ENCODE measurements at places on chromosomes 6 and 20.

GRCh38 chr20:33862709-33863403 lies 51.7 kb downstream of the CHMP4B start:
- no peak for DNase-seq

DNA sequence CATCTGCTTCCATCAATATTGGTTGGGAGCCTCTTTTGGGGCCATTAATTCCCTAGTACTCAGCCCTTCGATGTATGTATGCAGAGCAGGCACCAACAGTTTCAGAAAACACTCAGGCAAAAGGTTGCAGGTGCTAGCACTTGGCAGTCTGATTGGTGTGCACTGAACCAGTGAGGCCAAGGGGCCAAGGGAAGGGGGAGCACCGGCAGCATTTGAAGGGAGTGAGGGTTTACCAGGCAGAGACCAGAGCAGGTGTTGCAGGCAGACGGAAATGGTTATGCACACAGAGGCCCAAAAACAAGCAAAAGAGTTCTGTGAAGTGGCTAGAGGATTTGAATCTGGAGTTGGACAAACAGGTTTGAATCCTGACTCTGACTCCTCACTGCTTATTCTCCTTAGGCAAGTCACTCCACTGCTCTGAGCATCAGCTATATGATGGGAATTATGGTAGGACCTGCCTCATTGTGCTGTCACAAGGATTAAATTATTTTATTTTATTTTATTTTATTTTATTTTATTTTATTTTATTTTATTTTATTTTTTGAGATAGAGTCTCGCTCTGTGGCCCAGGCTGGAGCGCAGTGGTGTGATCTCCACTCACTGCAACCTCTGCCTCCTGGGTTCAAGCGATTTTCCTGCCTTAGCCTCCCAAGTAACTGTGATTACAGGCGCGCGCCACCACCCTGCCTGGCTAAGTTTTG lies 58.1 kb upstream of the SHLD1 start:
- DNase-seq = no peak

GRCh38 chr20:3010985-3011723 lies 32.3 kb upstream of the GNRH2 start:
- DNase-seq = no peak

- no peak for DNase-seq
Observed at GRCh38 chr20:16580620-16581019, 7.4 kb upstream of the KIF16B start.

DNA sequence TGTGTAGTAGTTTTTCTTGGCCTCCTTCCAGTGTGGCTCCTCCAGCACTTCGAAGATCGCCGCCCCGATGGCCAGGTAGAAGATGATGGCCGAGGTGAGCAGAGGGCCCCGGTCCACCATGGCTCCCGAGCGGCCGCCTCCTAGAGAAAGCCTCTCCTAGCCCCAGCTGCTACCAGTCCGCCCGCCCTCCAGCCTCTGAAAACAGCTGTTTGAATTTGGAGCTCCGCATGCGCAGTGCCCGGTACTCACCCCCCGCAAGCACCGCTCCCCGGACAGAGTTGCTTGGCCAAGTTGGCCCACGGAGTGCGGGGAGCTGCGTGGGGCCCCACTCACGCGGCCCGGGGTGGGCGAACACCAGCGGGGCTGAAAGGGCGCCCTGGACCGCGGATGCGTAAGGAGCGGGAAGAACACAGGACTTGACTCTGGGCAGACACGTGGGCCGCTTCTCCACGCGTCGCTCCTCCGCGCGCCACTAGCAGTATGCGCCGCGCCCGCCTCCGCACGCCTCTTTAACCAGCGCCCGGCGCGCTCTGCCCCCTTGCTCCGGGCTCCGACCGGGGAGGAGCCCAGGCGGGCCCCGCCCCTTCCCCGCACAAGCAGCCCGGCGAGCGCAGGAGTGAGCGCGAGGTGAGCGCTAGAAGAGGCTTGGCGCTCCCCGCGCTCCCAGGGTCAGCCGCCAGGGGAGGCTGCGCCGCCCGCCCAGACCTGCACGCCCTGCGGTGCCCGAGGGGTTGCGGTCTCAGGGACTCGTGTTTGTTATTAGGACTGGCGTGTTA lies at the start of gene KCNK5:
Gene KCNK5 (minus strand): TSS at position 484 of the 776 bp plus-strand sequence. CDS start 364 bp downstream, at position 120.
- DNase-seq = peak; percentile 25

- peak; percentile 40 for DNase-seq
Observed at GRCh38 chr6:137157601-137158000, 15.8 kb downstream of the IL22RA2 start.

DNA sequence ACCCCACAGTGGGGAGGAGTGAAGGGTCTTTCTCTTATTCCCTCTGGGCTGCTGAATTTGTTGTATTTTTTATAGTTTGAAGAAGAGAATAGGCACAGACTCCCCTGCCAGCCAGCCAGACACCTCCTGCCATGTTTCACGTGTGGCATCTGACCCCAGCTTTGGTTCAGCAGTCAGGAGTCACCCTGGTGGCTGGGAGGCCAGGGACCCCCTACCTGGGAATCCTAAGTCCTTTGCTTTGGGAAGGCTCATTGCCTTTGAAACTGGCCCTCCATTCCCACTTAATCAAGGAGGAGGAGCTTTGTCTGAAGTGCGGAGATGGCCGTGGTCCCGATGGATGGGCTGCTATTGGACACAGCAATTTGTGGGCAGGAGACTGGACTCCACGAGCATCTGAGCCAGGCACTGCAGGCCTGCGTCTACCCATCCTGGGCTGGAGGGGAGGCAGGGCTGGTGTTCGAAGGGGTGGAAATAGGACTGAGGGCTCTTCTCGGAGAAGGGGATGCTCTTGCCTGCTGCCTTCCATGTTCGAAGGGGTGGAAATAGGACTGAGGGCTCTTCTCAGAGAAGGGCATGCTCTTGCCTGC lies 196.1 kb downstream of the DLL1 start:
- no peak for DNase-seq

GRCh38 chr6:144248003-144248402 lies 37.1 kb upstream of the UTRN start:
- no peak for DNase-seq

GRCh38 chr6:124536157-124536841 lies 425.9 kb upstream of the RNF217 start:
- DNase-seq = no peak

DNA sequence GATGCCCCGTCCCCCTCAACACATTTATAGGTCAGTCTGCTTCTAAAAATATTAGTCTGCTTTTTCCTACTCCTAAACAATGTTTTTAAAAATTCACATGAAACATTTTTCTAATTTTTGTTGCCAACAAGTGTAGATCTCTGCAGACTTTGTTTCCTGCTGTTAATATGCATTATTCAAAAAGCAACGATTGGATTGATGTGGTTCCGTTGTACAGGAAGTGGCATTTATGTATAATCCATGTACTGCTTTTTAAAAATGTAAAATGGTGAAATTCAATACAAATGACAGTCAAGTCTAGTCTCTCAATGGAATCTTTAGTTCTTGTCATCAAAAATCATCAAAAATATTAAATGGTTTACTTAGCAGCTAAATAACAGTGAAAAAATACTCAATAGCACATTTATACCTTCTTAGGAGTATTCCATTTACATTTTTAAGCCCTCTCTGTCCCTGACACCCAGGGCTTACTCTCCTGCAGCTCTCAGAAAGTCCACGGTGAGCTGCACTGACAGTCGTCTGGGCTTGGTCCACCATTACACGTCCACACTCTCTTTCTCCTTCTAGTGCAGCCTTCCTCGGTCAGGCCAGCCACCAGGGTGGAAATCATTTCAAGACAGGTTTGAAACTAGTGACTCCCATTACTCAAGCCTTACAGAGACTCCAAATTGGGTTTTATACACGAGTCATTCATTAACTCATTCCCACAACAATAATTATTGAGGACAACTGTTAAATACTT lies 211.5 kb downstream of the TMEM200A start:
- no peak for DNase-seq

DNA sequence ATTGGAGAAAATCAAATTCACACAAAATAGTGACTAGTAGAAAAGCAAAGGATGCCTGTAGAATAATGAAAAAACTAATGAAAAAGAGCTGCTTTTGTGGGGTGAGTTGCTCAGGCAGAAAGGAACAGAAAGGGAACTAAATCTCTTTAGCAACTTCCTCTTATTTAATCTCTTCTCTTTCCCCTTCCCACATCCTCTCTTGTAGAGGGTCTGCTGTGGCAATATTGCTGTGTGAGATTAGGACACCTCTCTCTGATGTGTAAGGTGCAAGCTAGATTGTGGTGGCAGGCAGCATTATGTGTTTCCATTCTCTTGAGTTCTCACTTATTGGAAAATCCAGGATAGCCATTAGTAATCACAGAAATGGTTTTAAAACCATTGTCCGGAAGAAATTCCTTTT lies 49.7 kb downstream of the SYNE1 start:
- no peak for DNase-seq

DNA sequence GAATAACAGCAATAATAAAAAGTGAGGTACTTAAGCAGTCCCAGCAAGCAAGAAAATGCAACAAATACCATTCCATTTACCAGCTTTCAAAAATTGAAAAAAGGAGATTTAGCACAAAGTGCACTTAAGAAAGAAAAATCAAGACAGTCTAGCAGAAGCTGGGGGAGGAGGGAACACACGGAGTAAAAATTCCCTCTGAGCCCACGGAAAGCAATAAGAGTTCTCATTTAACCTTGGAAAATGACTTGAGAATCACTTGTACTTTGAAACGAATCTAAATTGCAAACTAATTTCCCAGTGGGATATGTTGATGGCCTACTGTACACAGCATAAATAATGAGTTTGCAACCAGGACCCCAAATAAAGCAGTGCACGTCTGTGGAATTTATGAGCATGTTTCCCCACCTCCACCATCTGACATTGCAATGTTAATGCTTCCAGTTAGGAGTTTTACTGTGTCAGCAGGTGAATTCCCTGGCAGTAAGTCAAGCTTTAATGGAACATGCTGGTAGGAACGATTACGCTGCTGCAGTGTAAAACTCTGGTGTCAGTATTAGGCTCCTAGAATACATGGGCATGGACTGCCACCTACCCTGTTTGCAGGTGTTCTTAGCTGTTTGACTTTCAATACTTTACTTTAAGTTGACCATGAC lies 386.8 kb downstream of the HDGFL1 start:
- no peak for DNase-seq

- no peak for DNase-seq
Observed at GRCh38 chr20:22430154-22430745, 154.1 kb downstream of the FOXA2 start.

GRCh38 chr20:49521356-49521755 lies 38.9 kb upstream of the KCNB1 start:
- DNase-seq = no peak

GRCh38 chr6:147769496-147770087 lies 261.1 kb downstream of the SAMD5 start:
- DNase-seq = no peak

DNA sequence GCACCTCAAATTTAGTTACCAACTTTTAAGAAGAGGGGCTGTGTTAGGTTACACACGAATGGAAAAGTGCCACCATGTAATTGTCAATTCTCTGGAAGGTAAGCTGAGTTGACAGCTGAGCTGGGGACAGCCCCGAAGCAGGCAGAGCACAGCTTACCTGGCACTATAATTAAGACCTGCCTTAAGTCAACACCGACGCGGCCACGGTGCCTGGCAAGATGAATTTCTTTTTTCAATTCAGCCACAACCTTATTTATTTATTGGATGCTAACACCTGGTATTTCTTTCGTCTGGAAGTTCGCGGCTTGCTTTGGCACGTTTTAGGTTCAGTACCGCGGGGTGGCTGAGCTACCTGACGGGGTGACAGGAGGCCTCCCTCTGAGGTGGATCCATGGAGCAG lies 40.6 kb upstream of the NFATC2 start:
- no peak for DNase-seq

DNA sequence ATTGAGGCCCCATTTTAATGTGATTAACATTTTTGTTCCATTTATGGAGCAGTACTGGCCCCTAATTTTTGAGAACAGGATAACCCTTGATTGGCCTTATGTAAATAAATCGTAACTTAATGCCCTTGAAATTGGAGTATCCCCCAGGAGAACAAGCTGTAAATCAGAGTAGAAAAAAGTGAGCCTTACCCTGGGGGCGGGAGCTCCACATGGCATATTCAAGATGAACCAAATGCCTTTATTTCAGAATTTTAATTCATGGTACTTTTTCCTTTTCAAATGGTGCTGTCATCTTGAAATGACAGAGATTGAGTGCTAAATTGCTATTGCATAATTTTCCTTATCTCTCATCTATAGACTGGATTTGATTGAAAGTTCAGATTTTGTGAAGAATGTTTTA lies 809.5 kb upstream of the FLRT3 start:
- no peak for DNase-seq

Measured in keratinocyte (primary cell).